Renal cortical epithelial cell (primary cell): ENCODE measurements at places on chromosomes 16 and 17.

DNA sequence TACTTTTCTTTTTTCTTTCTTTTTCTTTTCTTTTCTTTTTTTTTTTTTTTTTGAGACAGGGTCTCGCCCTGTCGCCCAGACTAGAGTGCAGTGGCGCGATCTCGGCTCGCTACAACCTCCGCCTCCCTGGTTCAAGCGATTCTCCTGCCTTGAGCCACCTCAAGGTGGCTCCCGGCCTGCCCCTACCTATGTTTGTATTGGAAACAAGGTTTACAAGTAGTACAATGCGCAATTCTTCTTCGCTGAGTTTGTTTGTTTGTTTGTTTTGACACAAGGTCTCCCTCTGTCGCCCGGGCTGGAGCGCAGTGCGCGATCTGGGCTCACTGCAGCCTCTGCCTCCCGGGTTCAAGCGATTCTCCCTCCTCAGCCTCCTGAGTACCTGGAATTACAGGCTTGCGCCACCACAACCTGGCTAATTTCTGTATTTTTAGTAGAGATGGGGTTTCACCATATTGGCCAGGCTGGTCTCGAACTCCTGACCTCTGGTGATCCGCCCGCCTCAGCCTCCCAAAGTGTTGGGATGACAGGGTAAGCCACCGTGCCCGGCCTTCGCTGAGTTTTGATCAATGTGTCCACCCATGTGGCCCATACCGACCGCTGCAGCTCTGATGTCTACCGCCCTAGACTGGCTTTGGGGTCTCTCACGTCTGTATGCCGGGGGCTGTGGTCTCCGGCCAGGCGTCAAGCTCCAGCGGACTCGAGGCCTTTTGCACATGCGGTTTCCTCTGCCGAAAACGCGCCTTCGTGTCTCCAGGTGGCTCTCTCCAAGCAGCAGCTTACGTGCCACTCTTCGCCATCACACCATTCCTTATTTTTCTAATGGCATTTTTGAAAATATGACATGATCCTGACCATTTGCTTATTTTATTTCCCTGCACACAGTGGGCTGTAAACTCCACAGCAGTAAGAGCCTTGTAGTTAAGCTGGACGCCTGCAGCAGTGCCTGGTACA lies 1.1 kb upstream of the YBX2 start:
- DNase-seq, result no peak

DNA sequence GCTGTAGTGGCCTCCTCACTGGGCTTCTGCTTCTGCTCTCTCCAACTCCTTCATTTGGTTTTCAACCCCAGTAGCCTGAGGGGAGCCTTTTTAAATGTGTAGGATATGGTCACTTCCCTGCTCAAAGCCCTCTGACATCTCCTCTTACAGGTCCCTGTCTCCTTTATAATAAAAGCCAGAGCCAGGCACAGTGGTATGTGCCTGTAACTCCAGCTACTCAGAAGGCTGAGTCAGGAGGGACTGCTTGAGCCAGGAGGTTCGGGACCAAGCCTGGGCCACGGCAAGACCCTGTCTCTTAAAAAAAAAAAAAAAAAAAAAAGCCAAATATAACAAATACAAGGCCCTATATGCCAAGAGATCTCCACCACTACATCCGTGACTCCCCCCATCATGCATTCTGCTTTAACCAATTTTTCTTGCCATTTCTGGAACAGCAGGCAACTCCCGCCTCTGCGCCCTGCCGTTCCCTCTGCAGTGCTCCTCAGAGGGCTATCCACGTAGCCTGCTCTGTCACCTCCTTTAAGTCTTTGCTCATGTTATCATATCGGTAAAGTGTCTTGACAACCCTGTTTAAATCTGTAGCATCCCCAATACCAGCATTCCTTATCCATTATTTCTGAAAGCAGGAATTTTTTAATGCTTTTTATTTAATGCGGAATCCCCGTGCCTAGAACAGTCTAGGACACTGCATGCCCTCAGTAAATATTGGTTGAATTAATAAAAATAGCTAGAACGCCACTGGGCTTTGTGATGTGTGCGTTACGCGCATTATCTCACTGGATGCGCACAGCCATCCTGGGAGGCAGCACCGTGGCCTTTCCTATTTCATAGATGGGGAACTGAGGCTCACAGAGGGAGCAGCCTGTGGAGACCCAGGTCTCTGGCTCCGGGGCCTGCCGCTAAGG lies 9.5 kb downstream of the ZNF771 start:
- no peak for DNase-seq

DNA sequence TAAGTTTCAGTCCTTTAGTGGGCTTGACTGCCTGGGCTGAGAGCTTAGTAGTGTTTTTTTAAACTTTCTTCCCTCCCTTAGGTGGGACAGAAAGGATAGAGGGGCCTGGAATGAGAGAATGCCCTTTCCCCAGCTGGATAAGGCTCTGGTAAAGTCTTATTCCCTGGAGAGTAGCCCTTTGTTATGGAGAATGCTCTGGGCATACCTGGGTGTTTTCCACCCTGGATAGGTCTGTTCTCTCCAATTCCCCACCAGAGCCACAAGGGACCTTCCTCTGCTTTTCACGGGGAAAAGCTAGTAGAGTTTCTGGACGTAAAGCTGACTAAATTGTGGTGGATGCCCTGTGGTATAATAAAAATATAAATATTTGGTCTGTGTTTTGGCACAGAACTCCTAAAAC lies 164.1 kb downstream of the HS3ST4 start:
- no peak for DNase-seq

DNA sequence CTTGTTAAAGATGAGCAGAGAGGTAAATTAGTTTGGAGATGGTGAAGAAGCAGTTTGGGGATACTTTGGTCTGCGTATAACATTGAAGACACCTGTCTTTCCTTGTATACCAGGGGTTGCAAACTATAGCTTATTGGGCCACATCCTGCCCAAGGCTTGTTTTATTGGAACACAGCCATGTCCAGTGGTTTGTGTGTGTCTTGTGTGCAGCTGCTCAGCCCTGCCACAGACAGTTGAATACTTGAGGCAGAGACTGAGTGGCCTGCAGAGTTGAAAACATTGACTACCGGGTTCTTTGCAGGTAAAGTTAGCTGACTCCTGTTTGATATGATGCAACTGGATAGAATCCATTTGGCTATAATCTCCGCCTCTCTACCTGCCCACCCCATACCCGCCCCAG lies 224.4 kb downstream of the PRKCA start:
- no peak for DNase-seq

DNA sequence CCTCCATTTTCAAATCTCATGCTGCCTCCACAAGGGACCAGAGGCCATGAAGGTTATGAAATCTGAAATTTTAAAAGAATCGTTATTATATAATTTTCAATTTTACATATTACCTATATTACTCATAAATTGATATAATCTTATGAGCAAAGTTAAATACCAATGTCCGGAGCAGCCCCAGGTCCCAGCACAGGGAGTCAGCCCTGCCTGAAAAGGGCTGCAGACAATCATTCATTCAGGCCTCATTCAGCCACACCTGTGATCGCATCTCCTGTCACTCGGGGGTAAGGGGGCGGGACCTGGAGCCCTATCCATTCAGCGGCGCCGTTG lies 172.5 kb downstream of the AHSP start:
- peak; percentile 26 for DNase-seq

DNA sequence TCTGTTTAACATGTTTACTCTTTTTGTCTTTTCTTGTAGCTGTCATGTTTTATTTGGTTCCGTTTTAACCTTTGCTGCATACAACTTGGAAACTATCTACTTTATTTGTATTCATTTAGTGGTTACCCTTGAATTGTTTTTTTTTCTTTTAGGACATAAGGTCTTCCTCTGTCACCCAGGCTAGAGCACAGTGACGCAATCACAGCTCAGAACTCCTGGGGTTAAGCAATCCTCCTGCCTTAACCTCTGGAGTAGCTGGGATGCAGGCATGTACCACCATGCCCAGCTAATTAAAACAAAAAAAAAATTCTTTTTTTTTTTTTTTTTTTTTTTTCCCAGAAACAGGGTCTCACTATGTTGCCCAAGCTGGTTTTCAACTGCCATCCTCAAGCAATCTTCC lies 29.8 kb upstream of the USP43 start:
- DNase-seq, result peak; percentile 57

- DNase-seq, result peak; percentile 36
Observed at GRCh38 chr17:63279498-63280230, 166.4 kb downstream of the CYB561 start.

- DNase-seq, result no peak
Observed at GRCh38 chr17:2058586-2059546, 4.0 kb downstream of the HIC1 start.

- DNase-seq, result peak; percentile 96
Observed at GRCh38 chr17:5413682-5414081, 5.8 kb downstream of the NUP88 start.

DNA sequence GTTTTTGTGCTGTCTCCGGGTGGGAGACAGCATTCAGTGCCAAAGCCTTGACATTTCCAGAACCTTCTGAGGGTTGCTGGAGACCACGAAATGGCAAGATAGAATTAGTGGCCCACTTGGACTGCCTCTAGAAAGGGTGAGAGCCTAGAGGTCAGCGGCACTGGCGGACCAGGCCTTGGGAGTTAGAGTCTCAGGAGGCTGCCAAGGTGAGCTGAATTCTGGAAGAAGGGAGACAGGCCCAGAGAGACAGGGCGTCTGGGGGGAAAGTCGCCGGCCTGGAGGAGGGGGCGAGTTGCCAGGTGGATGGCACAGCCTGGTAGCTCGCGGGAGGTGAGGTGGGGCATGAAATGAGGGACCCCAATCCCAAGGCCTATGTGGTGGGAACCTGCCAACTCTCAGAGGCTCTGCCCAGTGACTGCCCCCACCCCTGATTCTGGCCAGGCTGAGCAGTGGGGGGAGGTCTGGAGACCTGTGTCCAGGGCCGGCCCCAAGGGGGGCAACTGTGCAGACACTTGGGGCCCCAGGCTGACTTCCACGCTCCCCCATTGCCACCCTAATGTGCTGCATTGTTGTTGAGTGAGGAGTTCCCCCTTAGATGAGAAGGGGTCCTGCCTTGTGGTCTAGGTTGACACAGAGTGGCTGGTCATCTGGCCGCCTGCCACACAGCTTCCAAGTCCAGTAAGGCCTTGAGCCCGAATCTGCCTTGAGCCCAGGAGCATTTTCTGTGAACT lies 211.1 kb upstream of the CIBAR2 start:
- no peak for DNase-seq

DNA sequence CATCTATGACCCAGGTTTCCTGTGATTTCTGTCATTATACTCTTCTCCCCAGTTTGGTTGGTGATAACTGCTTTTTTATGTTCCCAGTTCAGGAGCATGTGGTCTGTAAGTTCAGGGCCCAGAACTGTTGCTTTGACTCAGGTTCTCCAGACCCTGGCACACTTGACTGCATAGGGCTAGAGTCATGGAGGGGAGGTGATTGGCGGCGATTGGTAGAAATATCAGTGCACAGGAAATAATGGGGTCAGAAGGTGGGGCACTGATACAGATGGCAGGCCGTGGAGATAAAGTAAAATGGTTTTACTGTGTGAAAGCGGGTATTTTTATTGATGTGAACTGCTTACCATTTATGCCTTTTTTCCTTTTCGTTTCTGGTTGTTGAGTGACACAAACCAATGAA lies 28.7 kb downstream of the TAC4 start:
- DNase-seq, result no peak

GRCh38 chr16:3490911-3491629 lies 4.2 kb downstream of the C16orf90 start:
- DNase-seq, result no peak

GRCh38 chr17:82848022-82848592 lies 8.3 kb upstream of the ZNF750 start:
- peak; percentile 29 for DNase-seq

- DNase-seq, result no peak
Observed at GRCh38 chr17:81394377-81394920, 808 bp upstream of the BAHCC1 start.

DNA sequence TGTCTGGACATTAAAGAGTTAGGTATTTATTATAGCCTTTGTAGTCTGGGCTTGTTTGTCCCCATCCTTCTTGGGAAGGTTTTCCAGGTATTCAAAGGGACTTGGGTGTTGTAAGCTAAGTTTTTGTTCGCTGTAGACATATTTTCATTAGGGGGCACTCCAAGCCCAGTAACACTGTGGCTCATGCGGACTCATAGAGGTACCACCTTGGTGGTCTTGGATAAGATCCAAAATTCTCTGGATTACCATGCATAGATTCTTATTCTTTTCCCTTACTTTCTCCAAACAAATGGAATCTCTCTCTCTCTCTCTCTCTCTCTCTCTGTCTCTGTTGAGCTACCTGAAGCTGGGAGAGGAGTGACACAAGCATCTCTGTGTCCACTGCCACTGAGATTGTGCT lies 48.9 kb downstream of the ERCC4 start:
- DNase-seq, result no peak

GRCh38 chr17:2266045-2266864 lies 37.3 kb downstream of the SMG6 start:
- no peak for DNase-seq

GRCh38 chr17:45825792-45826191 lies 18.9 kb upstream of the SPPL2C start:
- DNase-seq, result no peak

GRCh38 chr17:66929591-66929990 lies 34.9 kb upstream of the CACNG4 start:
- no peak for DNase-seq

DNA sequence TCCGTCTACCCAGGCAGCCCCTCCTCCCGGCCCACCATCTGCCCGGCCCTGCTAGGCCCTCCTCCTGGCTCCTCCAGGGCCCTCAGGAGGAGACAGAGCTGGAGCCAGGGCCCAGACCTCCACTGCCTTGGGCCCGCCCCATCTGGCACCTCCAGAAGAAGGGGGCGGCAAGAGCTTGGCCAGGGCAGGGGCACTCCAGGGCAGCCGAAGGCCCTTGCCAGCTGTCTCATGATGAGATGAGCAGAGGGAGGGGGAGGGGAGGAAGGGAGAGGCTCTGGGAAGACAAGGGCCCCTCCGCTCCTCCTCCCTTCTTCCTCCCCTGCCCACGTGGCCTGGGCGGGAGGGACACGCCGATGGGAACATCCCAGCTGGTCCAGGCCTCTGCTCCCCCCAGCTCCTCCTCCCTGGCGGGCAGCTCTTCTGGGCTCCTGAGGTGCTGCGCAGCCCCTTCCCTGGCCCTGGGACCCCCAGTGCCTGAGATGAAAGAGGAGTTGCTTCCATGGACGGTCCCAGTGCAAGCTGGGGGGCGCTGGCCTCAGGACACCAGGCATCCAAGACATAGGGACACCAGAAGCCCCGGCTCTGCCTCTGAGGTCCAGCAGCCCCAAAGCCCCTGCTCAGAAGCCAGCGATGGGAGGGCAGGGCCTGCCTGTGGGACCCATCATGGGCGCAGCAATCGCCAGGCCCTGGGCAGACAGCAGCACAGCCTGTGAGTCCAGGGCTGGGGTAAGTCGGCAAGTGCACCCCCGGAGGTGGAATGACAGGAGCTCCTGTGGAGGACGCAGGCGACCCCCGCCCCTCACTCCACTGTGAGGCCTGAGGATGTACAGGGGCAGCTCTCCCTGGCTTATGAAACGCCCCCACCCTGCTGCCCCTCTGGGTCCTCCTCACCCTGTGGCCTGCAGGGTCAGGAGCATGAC lies 23.6 kb upstream of the ENPP7 start:
- no peak for DNase-seq

- no peak for DNase-seq
Observed at GRCh38 chr17:70604854-70605253, 435.5 kb downstream of the KCNJ2 start.

DNA sequence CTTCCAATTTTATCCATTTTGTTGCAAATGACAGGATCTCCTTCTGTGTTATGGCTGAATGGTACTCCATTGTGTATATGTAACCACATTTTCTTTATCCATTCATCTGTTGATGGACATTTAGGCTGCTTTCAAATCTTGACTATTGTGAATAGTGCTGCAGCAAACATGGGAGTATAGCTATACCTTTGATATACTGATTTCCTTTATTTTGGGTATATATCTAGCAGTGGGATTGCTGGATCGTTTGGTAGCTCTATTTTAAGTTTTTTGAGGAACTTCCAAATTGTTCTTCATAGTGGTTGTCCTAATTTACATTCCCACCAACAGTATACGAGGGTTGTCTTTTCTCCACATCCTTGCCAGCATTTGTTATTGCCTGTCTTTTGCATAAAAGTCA lies 67.8 kb downstream of the BRIP1 start:
- no peak for DNase-seq
